Cardiac septum (tissue), 1 donor: ENCODE measurements at places on chromosomes 2 and 18.

- DNase-seq, result no peak
Observed at GRCh38 chr2:27940090-27940671, 49.7 kb downstream of the BABAM2 start.

DNA sequence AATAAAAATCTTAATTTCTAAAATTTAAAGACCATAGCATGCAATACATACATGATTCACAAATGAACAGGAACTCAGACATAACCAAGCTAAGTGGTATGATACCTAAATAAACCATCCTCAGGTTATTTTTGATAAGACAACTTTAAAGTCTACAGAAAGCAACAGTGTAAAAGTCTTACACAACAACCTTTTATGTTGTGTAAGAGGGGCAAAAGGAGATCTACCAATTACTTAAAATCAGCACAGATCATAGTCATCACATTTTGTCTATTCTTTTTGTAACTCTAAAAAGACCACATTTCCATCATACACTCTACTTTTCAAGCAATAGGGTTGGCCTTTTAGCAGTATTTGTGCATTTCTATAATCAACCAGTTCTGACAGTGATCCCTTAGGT, 16.3 kb downstream of the SP3 start:
- no peak for DNase-seq

DNA sequence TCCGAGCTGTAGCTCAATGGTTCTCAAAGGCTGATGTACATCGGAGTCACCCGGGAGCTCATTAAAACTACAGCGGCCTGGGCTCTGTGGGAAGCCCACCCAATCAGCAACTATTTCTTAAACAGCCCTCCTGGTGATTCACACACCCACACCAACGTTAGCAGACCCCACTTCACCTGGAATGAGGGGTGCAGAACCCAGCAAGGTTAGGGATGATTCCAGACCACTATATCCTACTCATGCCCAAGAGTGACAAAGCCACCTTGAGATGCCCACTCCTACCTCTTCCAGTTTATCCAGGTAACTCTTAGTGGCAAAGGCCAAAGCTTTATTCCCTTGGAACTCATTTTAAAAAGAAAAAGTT, 149.7 kb downstream of the RHBDD1 start:
- DNase-seq, result no peak

GRCh38 chr2:46230115-46230571, 67.1 kb upstream of the EPAS1 start:
- no peak for DNase-seq

GRCh38 chr2:46793423-46794416, 121.9 kb downstream of the MCFD2 start:
- DNase-seq, result no peak

GRCh38 chr2:130966149-130966774, 127.0 kb downstream of the FAM168B start:
- no peak for DNase-seq

GRCh38 chr2:9006368-9006767, 2.9 kb upstream of the MBOAT2 start:
- no peak for DNase-seq

GRCh38 chr2:28362991-28363521, 29.6 kb upstream of the FOSL2 start:
- DNase-seq, result no peak

- no peak for DNase-seq
Observed at GRCh38 chr2:235827585-235827992, 333.7 kb downstream of the AGAP1 start.

DNA sequence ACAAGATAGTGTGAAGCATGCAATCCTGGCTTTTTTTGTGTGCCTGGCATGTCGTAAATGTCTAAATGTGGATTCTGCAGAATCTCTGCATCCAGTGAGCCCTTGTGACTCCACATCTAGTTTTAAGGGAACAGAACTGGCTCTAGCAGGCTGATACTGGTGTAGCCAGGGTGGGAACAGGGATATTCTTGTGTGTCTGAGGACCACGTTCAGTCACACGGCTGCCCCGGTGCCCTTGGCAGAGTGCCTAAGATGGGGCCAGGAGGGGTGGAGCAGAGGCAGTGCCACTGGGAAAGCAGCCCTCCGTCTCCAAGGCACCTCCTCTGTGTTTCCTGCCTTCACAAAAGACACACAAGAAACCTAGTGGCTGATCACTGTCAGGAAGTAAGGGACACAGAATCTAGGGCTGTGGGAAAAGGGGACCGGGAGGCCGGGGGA, 91.5 kb upstream of the PARD3B start:
- no peak for DNase-seq

- no peak for DNase-seq
Observed at GRCh38 chr2:236871500-236872001, 214.1 kb upstream of the COPS8 start.

- no peak for DNase-seq
Observed at GRCh38 chr2:8542381-8543059, 139.3 kb upstream of the ID2 start.

GRCh38 chr18:6509417-6509816, 94.7 kb upstream of the L3MBTL4 start:
- no peak for DNase-seq

DNA sequence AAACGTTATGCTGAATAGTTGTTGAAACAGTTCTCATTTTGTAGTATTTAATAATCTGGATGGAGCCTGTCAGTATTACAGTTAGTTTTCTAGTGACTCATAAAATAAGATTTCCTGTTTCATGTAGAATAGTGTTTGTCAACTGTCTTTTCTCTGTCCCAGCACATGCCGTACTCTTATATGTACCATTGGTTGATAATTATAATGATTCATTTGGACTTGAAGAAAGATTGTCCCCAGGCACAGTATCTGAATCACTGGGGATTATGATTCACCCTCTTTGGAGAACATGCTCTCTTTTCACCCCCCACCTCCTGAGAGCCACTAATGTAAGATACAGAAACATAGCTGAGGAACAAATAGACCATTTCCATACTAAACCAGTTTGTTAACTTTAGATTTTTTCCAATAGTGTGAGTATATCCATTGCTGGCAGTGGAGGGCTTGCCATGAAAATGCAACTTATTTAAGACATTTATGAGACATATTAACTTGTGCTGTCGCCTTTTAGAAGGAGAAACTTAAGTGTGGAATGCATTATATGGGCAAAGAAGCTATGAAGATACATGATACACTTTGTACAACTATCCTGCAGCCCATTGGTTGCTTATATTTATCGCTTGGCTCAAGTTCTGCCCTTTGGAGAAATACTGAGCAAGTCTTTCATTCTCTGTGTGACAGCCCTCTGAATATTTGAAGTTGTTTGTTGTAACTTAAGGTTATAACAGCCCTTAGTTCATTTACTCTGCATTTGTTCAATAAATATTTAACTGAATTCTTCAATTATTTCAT, 12.4 kb downstream of the COPS8 start:
- no peak for DNase-seq

DNA sequence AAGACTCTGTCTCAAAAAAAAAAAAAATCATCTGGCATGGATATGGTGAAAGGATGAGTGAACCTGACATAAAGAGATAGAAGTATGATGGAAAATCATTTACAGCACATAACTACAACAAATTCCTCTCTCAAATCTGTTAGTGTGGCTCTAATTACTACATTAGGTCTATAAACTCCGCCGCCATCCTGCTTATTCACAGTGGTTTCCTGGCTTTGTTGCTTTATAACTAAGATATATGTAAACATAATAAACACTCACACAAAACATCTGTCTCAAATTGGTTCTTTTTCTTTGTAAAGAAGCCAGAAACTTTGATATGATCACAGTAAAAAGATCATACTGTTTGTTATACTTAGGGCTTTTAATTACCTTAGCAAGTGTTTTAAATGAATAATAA, 412.6 kb upstream of the FAM98A start:
- DNase-seq, result no peak

- DNase-seq, result no peak
Observed at GRCh38 chr2:168566974-168567665, 111.0 kb downstream of the CERS6 start.
